ENCODE measurements at places on chromosomes 2 and 18. TPM values are rescaled to one million over a fixed set of nuclear protein-coding genes. Genes with fewer than 3 reads are reported as not detected.

FOSL2 gene
- 135 TPM for total RNA-seq

FNDC4 gene
- total RNA-seq = not detected

RIT2 gene
- not detected for total RNA-seq

MRPS5 gene
- total RNA-seq = 97.1 TPM

GRCh38 chr2:128444121-128444771 is 125.6 kb upstream of the HS6ST1 start:
- no peaks in the 10 kb centered on the region for H3K4me1 ChIP-seq
- no peak overlapping the region for H3K4me3 ChIP-seq
- no peak overlapping the region for H3K27ac ChIP-seq
- peaks cover 1% of the 10 kb centered on the region for H3K27me3 ChIP-seq

- H3K36me3 ChIP-seq = no peaks in the 10 kb centered on the region
- peak; percentile 78 for DNase-seq
- H3K4me1 ChIP-seq = no peaks in the 10 kb centered on the region
- no peak overlapping the region for H3K27ac ChIP-seq
These were observed 30.9 kb downstream of the LONRF2 start for GRCh38 chr2:100291152-100291970.

DNA sequence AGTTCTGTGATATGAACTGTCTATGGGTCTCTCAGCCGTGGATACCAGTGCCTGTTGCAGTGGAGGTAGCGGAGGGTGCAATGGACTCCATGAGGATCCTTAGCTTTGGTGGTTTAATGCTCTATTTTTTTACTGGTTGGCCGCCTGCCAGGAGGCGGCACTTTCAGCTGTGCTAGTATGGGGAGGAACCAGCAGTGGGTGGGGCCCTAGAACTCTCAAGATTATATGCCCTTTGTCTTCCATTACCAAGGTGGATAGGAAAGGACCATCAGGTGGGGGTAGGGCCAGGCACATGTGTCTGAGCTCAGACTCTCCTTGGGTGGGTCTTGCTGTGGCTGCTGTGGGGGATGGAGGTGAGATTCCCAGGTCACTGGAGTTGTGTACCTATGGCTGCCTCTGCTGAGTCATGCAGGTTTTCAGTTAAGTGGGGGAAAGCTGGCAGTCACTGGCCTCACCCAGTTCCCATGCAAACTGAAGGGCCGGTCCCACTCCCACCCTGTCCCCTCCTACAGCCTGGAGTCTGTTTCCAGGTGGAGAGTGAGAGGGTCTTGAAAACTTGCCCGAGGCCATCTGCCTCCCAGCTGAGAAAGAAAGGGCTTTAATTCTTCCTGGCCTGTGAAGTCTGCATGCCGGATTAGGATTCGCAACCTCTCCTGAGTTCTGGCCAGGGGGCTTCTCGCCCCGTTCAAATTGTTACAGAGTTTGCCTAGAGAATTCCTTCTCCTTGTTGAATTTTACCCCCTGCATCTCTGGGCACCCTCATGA is 14.5 kb downstream of the KCNS3 start:
- no peaks in the 10 kb centered on the region for H3K4me1 ChIP-seq
- DNase-seq = no peak
- H3K4me3 ChIP-seq = no peak overlapping the region
- no peaks in the 10 kb centered on the region for H3K36me3 ChIP-seq
- no peak overlapping the region for H3K27ac ChIP-seq
- H3K27me3 ChIP-seq = peaks cover 16% of the 10 kb centered on the region

GRCh38 chr2:118477111-118477862 is 370.2 kb downstream of the EN1 start:
- H3K27me3 ChIP-seq = peaks cover 4% of the 10 kb centered on the region
- H3K36me3 ChIP-seq = no peaks in the 10 kb centered on the region
- no peaks in the 10 kb centered on the region for H3K4me1 ChIP-seq
- H3K4me3 ChIP-seq = no peak overlapping the region
- H3K27ac ChIP-seq = no peak overlapping the region

DNA sequence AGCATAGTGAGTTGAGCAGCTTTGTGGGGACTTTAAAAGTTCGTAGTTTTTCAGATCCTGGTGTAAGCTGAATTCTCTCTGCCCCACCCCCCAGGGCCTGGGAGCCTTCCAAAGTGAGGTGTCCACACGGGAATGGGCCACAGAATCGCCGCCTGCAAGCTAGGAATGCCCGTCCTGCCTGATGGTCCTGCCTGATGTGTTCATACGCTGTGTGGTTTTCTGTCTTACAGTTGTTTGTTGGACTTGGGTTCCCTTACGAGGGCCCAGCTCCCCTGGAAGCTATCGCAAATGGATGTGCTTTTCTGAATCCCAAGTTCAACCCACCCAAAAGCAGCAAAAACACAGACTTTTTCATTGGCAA is 158.7 kb downstream of the MGAT5 start:
- H3K4me3 ChIP-seq = no peak overlapping the region
- no peaks in the 10 kb centered on the region for H3K27me3 ChIP-seq
- no peak for DNase-seq
- H3K27ac ChIP-seq = no peak overlapping the region
- peaks cover 36% of the 10 kb centered on the region for H3K4me1 ChIP-seq

- H3K27ac ChIP-seq = no peak overlapping the region
- H3K4me1 ChIP-seq = peaks cover 9% of the 10 kb centered on the region
- H3K4me3 ChIP-seq = no peak overlapping the region
- peak; percentile 39 for DNase-seq
- H3K27me3 ChIP-seq = no peaks in the 10 kb centered on the region
- no peaks in the 10 kb centered on the region for H3K36me3 ChIP-seq
These were observed 117.6 kb downstream of the CAMKMT start for GRCh38 chr2:44479127-44479887.

DNA sequence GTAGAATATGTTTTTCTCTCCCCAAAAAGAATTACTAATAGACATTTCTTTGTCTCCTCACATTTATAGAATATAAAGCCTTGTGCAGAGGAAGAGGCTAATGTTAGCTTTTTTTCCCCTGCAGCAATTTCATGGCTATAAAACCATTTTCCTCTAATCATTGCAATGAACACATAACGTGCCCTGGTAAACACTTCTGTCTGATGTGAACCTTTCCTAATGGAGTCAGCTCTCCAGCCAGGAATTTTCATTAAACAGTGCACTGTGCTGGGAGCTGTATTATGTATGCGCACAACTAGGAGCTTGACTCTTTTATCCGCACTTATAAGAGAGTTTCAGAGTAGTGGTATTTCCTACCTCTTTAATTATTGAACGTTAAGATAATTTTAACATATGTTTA is 63.9 kb upstream of the SPATS2L start:
- H3K27me3 ChIP-seq = peaks cover 3% of the 10 kb centered on the region
- no peak overlapping the region for H3K4me3 ChIP-seq
- peaks cover 2% of the 10 kb centered on the region for H3K4me1 ChIP-seq
- no peaks in the 10 kb centered on the region for H3K36me3 ChIP-seq

GRCh38 chr2:6418291-6418690 is 447.4 kb downstream of the CMPK2 start:
- no peaks in the 10 kb centered on the region for H3K4me1 ChIP-seq
- no peak overlapping the region for H3K27ac ChIP-seq
- H3K4me3 ChIP-seq = no peak overlapping the region
- DNase-seq = no peak
- H3K36me3 ChIP-seq = no peaks in the 10 kb centered on the region
- H3K27me3 ChIP-seq = no peaks in the 10 kb centered on the region

DNA sequence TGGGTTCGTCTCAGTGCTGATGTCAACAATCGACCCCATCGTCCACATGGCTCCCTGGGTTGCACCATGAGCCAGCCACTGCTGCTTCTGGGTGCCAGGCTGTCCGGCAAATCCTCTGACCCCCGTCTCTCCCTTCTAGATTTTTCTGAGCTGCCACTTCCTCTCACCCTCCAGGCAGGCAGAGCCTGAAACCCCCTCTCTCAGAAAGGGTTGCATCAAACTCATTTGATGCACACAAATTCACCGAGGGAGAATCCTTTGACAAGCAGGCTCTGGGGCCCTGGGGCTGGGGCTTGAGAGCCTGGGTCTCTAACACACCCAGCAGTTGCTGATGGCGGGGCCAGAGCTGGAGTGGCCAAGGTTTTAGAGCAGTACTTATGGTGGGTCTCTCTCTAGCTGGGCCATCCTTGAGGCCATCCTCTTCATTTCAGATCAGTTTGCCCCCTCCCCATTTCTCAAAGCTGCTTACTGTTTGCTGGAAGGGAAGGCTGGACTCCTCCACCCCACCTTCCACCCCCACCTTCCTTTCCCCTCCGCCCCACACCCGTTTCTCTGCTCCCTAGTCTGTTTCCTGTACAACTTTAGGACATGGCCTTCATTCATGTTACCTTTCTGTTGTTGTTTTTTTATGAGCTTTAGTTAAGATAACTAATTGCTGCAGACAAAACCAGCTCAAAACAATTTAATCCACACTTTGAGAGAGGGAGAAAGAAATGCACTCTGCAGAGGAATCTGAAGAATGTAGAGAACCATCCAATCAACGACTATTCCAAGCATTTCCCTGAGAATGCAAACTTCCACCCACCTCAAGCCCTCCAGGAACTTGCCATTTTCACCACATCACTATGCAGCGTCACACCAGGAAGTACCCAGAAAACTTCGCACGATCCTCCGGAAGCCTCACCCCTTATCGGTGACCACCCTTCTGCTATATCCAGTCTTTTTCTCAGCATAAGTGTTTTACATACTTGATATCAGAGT is 69.5 kb downstream of the ARL4C start:
- H3K4me3 ChIP-seq = peak overlapping the region; percentile 60
- H3K27ac ChIP-seq = peak overlapping the region; percentile 97
- peaks cover 3% of the 10 kb centered on the region for H3K36me3 ChIP-seq

DNA sequence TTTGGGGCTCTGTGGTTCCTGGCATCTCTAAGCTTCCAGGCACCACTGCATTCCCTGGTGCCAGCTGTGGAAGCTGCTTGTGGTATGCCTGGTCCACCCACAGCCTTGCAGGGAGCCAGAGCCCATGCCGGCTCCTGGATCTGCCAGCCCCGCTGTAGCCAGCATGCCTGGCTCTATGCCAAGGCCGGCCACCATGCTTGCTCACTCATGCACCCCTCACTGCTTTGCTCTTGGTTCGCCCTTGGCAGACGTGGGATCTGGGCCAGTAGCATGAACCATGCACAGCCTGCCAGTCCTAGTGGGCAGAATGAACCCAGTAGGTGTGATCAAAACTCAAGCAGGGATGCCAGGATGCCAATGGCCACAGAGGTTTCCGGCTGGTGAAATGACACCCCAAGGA is 634.2 kb upstream of the TMEFF2 start:
- H3K27ac ChIP-seq = no peak overlapping the region
- no peaks in the 10 kb centered on the region for H3K27me3 ChIP-seq
- no peak overlapping the region for H3K4me3 ChIP-seq

GRCh38 chr2:12334412-12334966 is 382.2 kb upstream of the TRIB2 start:
- H3K27ac ChIP-seq = no peak overlapping the region
- H3K4me1 ChIP-seq = peaks cover 12% of the 10 kb centered on the region
- H3K36me3 ChIP-seq = no peaks in the 10 kb centered on the region
- peaks cover 11% of the 10 kb centered on the region for H3K27me3 ChIP-seq
- no peak for DNase-seq
- H3K4me3 ChIP-seq = no peak overlapping the region

DNA sequence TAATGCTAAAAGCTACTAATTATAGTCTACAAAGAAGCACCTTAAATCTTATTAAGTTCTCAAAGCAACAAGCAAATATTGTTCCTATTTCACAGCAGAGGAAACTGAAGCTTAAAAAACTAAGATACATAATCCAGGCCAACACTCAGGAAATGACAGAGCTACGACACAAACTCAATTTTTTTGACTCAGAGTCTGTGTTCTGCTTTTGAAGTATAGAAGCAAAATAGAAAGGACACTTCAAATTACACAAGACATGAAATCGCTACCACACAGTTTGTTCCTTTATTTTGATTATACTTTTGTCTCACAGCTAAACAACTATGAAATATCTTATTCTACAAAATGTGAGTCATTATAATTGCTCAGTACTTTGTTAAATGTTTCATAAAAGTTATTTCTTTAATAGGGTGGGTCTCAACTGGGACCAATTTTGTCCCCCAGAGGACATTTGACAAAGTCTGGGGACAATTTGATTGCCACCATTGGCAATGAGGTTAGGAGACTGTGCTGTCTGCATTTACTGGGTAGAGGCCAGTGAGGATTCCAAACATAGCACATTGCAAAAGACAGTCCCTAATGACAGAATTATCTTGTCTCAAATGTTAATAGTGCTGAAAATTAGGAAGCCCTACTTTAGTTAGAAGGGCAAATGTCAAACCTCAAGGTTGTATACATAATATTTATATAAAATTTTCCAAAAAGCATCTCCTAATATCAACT is 101.5 kb upstream of the GRB14 start:
- no peaks in the 10 kb centered on the region for H3K4me1 ChIP-seq
- no peak overlapping the region for H3K27ac ChIP-seq
- H3K4me3 ChIP-seq = no peak overlapping the region
- no peaks in the 10 kb centered on the region for H3K27me3 ChIP-seq

DNA sequence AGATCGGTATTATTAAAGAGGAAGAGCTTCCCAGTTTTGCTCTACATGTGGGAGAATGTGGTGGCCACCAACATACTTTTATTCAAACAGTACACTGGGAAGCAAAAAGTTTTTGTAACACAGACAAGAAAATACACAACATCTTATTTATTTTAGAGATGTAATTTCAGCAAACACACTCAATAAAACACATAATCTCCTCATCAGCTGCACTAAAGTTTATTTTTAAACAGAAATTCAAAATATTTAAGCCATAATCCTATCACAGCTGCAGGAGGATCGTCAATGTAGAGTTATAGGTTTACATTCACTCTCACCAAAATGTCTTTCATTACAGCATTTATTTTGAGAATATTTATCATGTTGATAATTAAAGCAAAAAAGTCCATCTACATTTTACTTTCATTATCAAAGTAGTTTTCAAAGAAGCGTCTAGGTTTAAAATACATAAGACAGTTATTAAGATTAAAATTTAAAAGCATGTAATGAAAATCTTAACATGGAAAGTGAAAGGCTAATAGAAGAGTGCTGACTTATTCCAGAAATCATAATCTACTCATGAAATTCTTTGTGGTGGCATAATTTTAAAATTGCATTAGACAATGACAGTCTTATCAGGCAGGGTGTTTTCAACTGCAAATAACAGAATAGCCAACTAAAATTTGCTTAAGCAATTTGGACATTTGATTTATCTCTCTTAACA is 61.0 kb downstream of the ANKRD44 start:
- H3K4me1 ChIP-seq = peaks cover 81% of the 10 kb centered on the region
- H3K4me3 ChIP-seq = peak overlapping the region; percentile 51
- peak overlapping the region; percentile 81 for H3K27ac ChIP-seq
- no peaks in the 10 kb centered on the region for H3K27me3 ChIP-seq
- peaks cover 22% of the 10 kb centered on the region for H3K36me3 ChIP-seq

- H3K27me3 ChIP-seq = peaks cover 4% of the 10 kb centered on the region
- no peak overlapping the region for H3K27ac ChIP-seq
- no peaks in the 10 kb centered on the region for H3K36me3 ChIP-seq
- no peaks in the 10 kb centered on the region for H3K4me1 ChIP-seq
These were observed 221.3 kb upstream of the CTAGE1 start for GRCh38 chr18:22639026-22639463.

GRCh38 chr2:51219468-51219867 is 187.5 kb upstream of the NRXN1 start:
- H3K36me3 ChIP-seq = no peaks in the 10 kb centered on the region
- no peak overlapping the region for H3K27ac ChIP-seq
- no peak for DNase-seq
- H3K27me3 ChIP-seq = no peaks in the 10 kb centered on the region
- H3K4me3 ChIP-seq = no peak overlapping the region

DNA sequence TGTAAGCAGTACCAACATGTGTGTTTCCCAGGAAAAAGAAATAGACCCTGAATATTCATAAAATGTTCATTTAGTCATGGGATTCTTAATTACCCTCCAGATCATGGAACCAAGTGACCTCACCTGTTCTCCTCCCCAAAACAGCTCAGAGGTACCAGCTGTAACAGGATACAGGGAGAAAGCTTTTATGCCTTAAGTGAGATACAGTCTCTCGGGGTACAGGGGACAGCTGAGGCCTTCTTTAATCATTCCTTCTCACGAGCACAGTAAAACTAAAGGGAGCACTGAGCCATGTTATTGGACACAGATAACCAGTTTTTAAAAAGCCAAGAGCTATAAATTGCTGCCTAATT is 16.6 kb downstream of the EPHA4 start:
- H3K36me3 ChIP-seq = no peaks in the 10 kb centered on the region
- peak overlapping the region; percentile 46 for H3K4me3 ChIP-seq
- no peaks in the 10 kb centered on the region for H3K27me3 ChIP-seq
- DNase-seq = no peak
